ENCODE measurements at places on chromosomes 1 and 21. TPM values are rescaled to one million over a fixed set of nuclear protein-coding genes. Genes with fewer than 3 reads are reported as not detected.

NEGR1 gene
- 15.4 TPM for polyA plus RNA-seq

DLGAP3 gene
- polyA plus RNA-seq: not detected

ADAM30 gene
- polyA plus RNA-seq: not detected

TRPM2 gene
- not detected for polyA plus RNA-seq

ALX3 gene
- polyA plus RNA-seq: 4.3 TPM

C1QA gene
- polyA plus RNA-seq: not detected

GRCh38 chr1:14994841-14995437 lies 158.6 kb upstream of the TMEM51 start:
- DNase-seq: no peak

DNA sequence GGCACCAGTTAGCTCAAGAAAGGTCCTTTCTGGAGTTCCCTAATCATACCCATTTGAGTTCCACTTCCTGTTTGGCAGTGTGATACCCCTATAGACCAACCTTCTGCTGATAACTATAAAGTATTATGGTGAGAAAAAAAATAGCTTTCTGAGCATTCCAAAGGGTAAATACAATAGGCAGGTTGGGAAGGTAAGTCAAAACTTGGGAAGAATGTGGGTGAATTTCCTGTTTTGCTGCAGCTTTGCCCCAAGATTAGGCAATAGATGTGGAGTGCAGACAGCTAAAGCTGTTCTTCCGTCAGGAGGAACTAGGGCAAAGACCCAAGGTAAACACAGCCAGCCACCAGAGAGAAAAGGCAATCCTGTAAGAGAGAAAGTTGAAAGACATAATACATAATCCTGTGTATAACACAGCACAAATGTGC lies 49.9 kb upstream of the GUCA2A start:
- DNase-seq: no peak

- peak; percentile 92 for DNase-seq
Measured at GRCh38 chr1:67060811-67061218, 6.9 kb upstream of the SLC35D1 start.

GRCh38 chr1:1758692-1759455 lies 19.4 kb downstream of the NADK start:
- DNase-seq: no peak

GRCh38 chr1:235614442-235614954 lies 35.1 kb downstream of the GNG4 start:
- DNase-seq: no peak

DNA sequence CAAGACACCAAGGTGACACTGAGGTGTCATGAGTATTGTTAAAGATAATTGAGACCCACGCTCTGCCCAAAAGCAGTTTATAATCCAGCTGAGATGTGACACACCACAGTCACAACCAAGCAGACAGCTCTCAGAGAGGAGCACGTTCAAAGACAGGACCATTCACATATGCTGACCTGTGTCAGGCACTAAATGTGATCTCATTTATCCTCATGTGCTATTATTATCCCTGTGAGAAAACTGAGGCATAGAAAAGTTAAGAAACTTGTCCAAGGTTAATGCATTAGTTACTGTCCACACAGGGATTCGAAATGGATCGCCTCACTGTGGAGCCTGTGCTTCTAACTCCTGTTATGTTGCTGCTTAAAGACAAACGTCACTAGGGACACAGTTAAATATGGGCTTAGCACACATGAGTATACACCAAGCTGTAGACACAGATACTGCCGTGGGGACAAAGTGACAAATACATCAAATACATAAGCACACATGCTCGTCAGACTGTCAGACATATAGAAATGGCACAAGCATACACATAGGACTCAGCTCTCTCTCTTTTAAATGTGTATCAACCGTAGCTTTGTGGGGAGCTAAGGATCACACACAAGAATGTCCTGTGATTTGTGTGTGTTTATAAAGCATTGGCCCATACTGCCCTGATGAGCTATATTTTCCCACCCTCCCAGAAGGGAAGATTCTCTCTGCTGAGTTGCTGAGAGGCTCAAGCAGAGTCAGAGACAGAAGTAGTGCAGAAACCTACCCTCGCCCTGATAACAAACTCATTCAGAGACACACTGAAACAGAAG lies 3.5 kb upstream of the IGSF8 start:
- DNase-seq: no peak

GRCh38 chr1:12548279-12548972 lies 69.6 kb downstream of the DHRS3 start:
- no peak for DNase-seq

- DNase-seq: no peak
Measured at GRCh38 chr1:43039228-43040055, 80.8 kb upstream of the SLC2A1 start.

- DNase-seq: no peak
Measured at GRCh38 chr1:47180603-47181094, 9.2 kb downstream of the PDZK1IP1 start.

- no peak for DNase-seq
Measured at GRCh38 chr21:45780647-45781046, 137.1 kb downstream of the PCBP3 start.

DNA sequence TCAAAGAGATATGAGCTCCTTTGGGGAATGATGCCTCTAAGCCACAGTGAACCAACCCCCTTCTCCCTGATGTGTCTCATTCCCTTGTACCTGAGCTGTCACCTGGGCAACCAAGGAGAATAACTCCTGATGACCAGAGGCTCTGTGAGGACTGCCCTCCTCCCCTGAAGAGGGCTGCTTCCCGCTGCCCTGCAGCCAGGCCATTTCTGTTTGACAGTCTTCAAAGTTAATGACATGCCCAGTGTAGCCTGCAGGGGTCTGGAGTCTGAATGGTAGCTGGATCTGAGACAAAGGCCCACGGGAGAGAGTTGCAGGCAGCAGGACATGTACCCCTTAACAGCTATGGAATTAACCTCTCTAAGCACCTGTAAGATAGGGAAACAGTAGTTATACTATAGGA lies 3.4 kb upstream of the SLFNL1 start:
- no peak for DNase-seq

GRCh38 chr1:159141584-159142390 lies 29.6 kb upstream of the CADM3 start:
- no peak for DNase-seq

- DNase-seq: no peak
Measured at GRCh38 chr1:34800214-34800613, 7.4 kb downstream of the GJA4 start.

DNA sequence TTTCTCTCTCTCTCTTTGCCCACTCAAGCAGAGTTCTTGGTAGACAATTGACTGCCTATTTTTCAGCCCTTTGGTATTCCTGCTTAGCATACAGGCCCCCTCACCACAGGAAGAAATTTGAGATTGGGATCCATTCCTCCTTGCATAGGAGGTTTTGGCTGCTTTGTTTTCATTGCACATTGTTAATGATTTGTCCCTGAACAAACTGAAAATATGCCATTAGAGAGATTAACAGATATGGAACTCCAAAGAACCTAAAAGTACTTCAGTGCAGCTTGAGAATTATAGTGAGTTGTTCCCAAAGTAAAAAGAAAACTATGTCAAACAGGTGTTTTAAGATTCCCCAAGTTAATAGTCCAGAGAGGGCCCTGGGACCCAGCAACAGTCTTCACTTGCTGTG lies 200.0 kb downstream of the TTLL7 start:
- DNase-seq: no peak

DNA sequence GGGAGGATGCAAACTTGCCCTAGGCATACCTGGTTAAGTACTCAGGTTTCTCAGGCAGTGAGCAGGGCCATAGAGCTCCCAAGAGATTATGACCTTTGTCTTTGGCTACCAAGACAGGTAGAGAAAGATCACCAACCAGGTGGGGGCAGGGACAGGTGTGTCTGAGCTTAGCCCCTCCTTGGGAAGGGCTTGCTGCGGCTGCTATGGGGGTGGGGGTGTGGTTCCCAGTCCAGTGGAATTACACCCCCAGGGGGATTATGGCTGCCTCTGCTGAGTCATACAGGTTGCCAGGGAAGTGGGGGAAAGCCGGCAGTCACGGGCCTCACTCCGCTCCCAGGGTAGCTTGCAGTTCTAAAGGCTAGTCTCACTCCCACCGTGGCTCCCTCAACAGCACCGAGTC lies 65.2 kb upstream of the FAM163A start:
- DNase-seq: no peak

- no peak for DNase-seq
Measured at GRCh38 chr21:45148316-45148990, 74.1 kb downstream of the ADARB1 start.

DNA sequence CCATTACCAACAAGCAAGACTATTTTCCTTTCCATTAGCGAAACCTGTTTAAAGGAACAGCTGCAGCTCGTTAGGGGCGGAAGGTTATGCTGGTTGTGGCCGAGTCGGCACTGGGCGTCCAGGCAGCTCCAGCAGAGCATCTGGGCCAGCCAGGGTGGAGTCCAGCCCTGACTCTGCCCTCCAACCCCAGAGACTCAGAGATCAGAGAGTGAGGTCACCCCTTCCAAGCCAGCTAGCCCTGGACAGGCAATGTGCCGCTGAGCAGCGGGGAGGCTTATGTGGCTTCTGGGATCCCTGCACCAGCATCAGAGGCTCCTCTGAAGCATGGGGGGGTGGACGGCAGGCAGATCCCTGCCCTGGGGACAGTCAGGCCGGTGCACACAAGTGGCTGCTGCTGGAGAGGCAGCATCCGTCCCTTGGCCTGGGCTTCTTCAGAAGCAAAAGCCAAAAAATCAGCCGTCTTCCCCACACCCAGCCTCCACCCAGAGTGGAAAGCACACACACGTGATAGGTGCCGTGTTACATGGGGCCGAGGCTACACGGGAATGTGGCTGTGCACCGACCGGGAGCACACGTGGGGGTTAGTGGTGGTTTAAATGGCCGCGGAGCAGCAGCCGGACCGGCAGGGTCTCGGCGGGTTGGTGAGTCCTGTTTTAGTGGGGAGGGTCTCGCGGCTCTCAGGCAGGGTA lies 30.1 kb downstream of the SLC66A1 start:
- no peak for DNase-seq

DNA sequence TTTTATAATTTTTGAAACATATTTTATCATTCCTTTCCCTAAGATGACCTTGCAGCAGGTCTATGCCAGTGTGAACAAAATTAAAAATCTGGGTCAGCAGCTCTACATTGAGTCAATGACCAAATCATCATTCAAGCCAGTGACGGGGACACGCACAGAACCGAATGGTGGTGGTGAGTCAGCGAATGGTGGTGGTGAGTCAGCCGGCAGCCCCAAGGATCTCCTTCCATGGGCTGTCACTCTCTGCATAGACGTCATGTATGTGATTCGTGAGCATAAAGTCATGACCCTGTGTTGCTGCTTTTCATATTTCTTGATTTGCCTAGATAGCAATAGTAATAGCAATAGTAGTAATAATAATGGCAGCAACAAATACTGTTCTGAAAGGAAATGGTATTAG lies 26.3 kb downstream of the PER3 start:
- no peak for DNase-seq

- DNase-seq: no peak
Measured at GRCh38 chr1:63651161-63651701, 58.0 kb downstream of the PGM1 start.

GRCh38 chr1:66556161-66556611 lies 22.2 kb downstream of the SGIP1 start:
- DNase-seq: no peak

DNA sequence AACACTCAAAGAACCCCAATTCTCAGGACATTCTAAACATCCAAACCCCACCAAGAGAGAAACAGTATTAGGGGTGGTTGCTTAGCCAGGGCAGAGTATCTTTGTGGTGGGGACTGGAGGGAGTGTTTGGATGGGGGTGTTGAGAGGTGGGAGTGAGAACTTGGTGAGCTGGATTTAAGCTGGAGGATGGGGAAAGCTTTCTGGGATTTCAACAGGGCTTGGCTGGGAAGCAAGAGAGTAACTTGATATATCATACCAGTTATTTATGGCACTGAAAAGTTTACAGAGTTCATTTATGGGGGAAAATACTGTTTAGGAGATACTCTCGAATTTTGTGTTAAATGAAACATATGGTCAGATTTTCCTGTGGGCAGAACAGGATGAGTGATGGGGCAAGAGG lies 6.8 kb upstream of the CNIH3 start:
- no peak for DNase-seq

DNA sequence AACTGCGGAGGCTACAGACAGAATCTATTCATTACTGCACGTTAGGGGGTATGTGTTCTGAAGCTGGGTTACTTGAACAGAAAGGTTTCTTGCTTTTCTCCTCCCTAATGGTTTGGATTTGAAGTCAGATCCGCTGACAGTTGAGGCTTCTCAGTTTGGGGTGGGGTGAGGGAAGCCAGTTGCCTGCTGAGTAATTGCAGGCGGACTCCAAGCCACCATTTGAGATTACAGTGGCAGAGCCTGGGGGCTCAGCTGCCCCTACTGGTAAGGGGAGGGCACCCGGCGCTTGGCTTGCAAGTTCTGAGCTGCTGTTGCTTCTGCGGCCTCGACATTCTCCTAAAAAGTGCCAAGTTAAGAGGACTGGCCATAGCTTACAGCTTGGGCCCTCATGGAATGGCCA lies 2.0 kb downstream of the GRHL3 start:
- no peak for DNase-seq

DNA sequence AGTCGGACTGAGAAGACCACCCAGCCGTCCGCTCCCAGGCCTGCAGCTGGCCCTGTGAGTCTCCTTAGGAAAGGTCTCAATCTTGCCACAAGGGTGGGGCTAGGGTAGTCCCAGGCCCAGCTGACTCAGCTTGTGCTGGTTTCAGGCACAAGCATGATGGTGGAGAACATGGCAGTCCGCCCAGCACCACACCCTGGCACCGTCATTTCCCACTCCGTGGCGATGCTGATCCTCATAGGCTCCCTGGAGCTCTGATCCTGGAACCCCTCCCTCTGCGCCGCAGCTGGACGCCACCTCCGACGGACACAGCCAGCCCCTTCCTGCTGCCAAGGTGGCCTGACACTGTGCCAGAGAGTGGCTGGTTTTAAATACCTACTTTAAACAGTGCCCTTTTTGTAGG lies 10.7 kb downstream of the TMEM81 start:
- DNase-seq: no peak

DNA sequence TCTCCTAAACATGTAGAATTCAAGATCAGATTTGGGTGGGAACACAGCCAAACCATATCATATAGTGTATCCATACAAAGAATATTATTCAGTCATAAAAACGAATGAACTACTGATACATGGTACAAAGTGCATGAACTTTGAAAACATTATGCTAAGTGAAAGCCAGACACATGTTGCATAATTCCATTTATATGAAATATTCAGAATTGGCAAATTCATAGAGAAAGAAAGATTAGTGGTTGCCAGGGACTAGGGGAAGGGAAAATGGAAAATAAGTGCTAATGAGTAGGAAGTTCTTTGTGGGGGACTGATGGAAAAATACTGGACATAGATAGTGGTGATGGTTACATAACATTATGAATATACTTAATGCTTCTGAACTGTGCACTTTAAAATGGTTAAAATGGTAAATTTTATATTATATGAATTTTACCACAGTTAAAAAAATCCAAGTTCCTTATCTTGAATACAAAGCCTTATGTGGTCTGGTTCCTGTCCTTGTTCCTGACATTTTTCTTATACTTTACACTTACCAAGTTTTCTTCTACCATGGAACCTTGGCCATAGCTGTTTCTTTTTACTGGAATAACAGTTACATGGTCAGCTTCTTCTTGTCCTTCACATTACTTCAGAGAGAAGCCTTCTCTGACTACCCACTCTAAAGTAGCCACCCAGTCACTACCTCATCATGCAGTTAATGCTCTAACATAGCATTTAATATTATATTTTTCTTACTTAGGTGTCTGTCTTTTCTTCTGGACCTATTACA lies 64.0 kb downstream of the CCDC18 start:
- DNase-seq: no peak
